PC-3 (cell line): ENCODE measurements at places on chromosomes 7 and 10. TPM values are rescaled to one million over a fixed set of nuclear protein-coding genes. Genes with fewer than 3 reads are reported as not detected.

NKX6-2 gene
- total RNA-seq = not detected in 2 replicates

HECW1 gene
- total RNA-seq = 3.0 and 3.6 TPM in 2 replicates

MACC1 gene
- 7.9 and 12.0 TPM in 2 replicates for total RNA-seq

LIPK gene
- total RNA-seq = not detected in 2 replicates

GJD4 gene
- 0.33 and 0.58 TPM in 2 replicates for total RNA-seq

ZNF862 gene
- 3.0 and 15.1 TPM in 2 replicates for total RNA-seq

TMEM176A gene
- not detected in 2 replicates for total RNA-seq

MUC12 gene
- 0.18 and 0.69 TPM in 2 replicates for total RNA-seq

NMT2 gene
- 11.0 and 14.4 TPM in 2 replicates for total RNA-seq

C10orf62 gene
- not detected in 2 replicates for total RNA-seq

TAS2R41 gene
- not detected in 2 replicates for total RNA-seq

SNX10 gene
- total RNA-seq = 6.2 and 7.9 TPM in 2 replicates

OR6V1 gene
- not detected in 2 replicates for total RNA-seq

CYP2C9 gene
- total RNA-seq = not detected in 2 replicates

CPXM2 gene
- not detected in 2 replicates for total RNA-seq

INSIG1 gene
- 83.3 and 101 TPM in 2 replicates for total RNA-seq

SRRM3 gene
- 0.66 and 3.2 TPM in 2 replicates for total RNA-seq
